B cell (primary cell): ENCODE measurements at places on chromosomes 12 and 14. TPM values are rescaled to one million over a fixed set of nuclear protein-coding genes. Genes with fewer than 3 reads are reported as not detected.

RDH5 gene
- polyA plus RNA-seq: 32.6 and 34.0 TPM in 2 replicates

TAS2R42 gene
- not detected in 2 replicates for polyA plus RNA-seq

ZNF740 gene
- 27.4 and 35.9 TPM in 2 replicates for polyA plus RNA-seq

IL23A gene
- 24.9 and 32.6 TPM in 2 replicates for polyA plus RNA-seq

PZP gene
- polyA plus RNA-seq: not detected in 2 replicates

GDF3 gene
- not detected in 2 replicates for polyA plus RNA-seq

NTS gene
- polyA plus RNA-seq: not detected in 2 replicates

HOXC11 gene
- polyA plus RNA-seq: not detected in 2 replicates

TOMM20L gene
- not detected in 2 replicates for polyA plus RNA-seq

TAS2R9 gene
- not detected in 2 replicates for polyA plus RNA-seq

PPM1A gene
- 15.5 and 40.9 TPM in 2 replicates for polyA plus RNA-seq

FGF23 gene
- polyA plus RNA-seq: not detected in 2 replicates

TBC1D30 gene
- 0.06 and 0.07 TPM in 2 replicates for polyA plus RNA-seq

EML5 gene
- 1.7 and 2.6 TPM in 2 replicates for polyA plus RNA-seq

AKAP5 gene
- 0.21 and 0.32 TPM in 2 replicates for polyA plus RNA-seq

ABHD12B gene
- not detected in 2 replicates for polyA plus RNA-seq

B4GALNT3 gene
- polyA plus RNA-seq: 0.13 and 0.25 TPM in 2 replicates

MAP1LC3B2 gene
- polyA plus RNA-seq: 0.28 and 2.2 TPM in 2 replicates

MOAP1 gene
- polyA plus RNA-seq: 74.9 and 110 TPM in 2 replicates

M6PR gene
- polyA plus RNA-seq: 56.8 and 58.8 TPM in 2 replicates

GAS2L3 gene
- not detected in 2 replicates for polyA plus RNA-seq

WSB2 gene
- 11.7 and 12.3 TPM in 2 replicates for polyA plus RNA-seq

RBP5 gene
- 0.74 TPM in 1 of 2 replicates, not detected in the other for polyA plus RNA-seq

KRT77 gene
- not detected in 2 replicates for polyA plus RNA-seq

DCN gene
- polyA plus RNA-seq: not detected in 2 replicates

WNT1 gene
- polyA plus RNA-seq: 0.26 and 0.55 TPM in 2 replicates

GPR68 gene
- 0.31 and 1.3 TPM in 2 replicates for polyA plus RNA-seq

TAS2R8 gene
- polyA plus RNA-seq: 0.20 TPM in 1 of 2 replicates, not detected in the other

KLHL33 gene
- 0.25 and 0.36 TPM in 2 replicates for polyA plus RNA-seq
